ENCODE measurements at places on chromosomes 4 and X.

DNA sequence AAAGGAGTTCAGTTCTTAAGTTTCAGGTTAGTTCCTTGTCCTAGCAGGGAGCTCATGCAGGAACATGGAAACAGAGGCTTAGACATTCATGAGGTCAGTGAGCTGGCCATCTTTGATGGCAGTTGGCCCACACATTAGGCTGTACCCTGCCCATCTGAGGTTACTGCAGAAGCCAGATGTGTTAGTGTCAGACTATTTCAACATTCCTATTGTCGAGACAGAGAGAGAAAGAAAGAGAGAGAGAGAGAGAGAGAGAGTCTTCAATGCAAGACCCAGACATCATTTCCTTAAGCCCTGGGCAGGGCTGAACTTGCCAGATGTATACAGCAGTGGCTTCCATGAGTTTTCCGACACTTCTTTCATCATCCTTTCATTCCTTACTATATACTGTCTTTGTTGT lies 91.3 kb downstream of the PPP1R2C start:
- DNase-seq: peak; percentile 63

- no peak for DNase-seq
Observed at GRCh38 chr4:14653338-14653737, 348.9 kb upstream of the CPEB2 start.

GRCh38 chr4:27714073-27714472 lies 853.4 kb downstream of the STIM2 start:
- peak; percentile 40 for DNase-seq

- DNase-seq: no peak
Observed at GRCh38 chr4:120816296-120816965, 106.1 kb downstream of the PRDM5 start.

DNA sequence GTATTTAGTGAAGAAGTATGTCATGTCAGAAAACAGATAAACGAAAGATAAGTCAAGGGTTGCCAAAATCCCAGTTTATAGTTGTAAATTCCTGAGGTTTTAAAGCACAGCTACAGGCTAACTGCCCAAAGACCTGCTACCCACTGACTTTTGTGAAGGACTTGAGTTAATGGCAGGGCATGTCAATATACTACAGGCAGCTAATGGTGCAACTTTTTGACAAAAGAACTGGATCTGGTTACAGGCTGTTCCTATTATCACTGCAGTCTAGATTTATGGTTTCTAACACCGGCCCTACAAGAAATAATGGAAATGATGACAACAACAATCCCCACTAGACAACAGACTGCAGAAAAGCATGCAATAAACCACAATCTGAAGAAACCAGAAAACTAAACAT lies 6.4 kb downstream of the SCML2 start:
- no peak for DNase-seq

- DNase-seq: no peak
Observed at GRCh38 chr4:24683116-24683515, 98.8 kb upstream of the DHX15 start.

DNA sequence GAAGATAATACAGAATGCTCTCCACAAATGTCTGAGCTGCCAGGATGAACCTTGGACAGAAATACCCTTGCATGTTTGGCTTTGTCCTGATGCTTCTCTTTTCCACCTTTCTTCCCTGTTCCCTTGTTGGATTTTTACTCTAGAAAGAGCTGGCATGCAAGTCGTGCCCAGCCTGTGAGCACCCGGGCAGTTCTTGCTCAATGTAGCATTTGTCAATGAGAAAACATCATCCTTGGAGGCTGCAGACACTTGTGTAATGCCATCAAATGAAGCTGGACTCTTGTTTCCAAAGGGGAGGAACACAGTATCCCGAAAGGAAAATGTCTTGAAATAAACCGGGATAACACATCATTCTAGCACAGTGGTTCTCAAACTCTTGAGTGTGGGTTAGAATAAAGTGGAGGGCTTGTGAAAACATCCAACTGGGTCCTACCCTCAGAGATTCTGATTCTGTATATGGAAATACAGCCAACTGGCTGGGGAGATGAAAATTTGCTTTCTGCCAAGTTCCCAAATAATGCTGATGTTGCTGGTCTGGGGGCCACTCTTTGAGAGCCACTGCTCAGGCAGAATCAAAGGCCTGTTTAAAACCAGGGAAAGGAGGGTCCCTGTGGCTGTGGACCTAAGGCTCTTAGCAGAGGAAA lies 237.2 kb downstream of the SPATA18 start:
- no peak for DNase-seq

GRCh38 chr4:179867300-179867878 lies 2375.8 kb upstream of the TENM3 start:
- peak; percentile 1 for DNase-seq

DNA sequence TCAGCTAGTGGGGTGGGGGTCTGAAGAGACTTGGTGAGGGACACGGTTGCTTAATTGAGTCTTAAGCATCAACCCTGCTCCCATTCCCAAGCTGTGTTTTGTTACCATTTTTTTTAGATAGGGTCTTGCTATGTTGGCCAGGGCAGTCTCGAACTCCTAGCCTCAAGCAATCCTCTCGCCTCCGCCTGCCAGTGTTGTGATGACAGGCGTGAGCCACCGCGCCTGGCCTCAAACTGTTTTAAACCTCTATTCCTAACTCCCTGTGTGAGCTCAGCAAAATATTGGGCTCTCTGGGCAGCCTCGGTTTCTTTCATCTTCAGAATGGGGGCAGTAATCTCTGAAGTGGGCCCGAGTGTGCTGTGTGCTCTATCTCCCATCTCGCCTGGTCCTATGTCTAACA lies 26.3 kb upstream of the BCORL1 start:
- DNase-seq: no peak

DNA sequence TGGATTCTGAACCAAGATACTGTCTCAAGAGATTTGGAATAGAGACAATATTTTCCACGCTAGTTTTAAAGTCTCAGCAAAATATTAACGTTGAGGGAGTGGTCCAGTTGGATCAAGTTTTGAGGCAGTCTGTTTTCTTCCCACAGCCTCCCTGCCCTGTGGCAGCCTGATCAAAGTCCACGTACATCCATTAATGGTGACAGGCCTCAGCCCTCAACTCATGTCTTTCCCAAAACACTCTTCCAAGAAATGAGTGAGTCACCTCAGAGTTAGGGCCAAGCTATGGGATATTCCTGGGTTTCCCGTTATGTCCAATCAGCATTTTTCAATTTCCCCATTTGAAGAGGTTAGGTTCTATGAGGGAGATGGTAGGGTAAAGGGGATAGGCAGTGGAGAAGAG lies 28.5 kb downstream of the EGFL6 start:
- DNase-seq: no peak

DNA sequence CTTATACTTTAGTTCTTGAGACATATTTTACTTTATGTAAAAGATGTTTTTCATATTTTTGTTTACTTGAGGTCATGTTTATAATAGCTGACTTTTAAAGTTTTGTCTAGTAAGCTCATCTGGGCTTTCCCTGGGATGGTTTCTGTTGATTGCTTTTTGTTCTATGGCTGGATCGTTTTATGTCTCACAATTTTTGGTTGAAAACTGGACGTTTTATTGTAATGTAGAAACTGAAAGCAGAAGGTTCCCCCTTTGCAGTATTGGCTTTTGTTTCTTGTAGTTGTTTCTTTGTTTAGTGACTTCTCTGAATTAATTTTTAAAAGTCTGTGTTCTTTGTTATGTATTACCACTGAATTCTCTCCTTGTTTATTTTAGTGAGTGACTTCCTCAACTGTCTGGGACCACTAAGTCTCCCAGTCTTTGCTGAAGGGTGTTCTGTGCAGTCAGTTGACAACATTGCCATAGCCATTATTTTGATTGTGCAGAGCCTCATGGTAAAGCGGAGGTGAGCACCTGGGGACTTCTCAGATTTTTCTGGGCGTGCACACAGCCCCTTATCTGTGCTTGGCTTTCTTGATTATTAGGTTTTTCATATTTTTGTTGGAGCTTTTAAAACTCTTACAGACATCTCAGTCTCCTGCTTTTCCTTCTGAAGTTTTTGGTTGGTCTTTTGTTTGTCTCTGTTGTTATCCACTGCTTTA lies 31.0 kb downstream of the KDM6A start:
- no peak for DNase-seq
